Lung microvascular endothelial cell (primary cell): ENCODE measurements at places on chromosomes 6 and 20. TPM values are rescaled to one million over a fixed set of nuclear protein-coding genes. Genes with fewer than 3 reads are reported as not detected.

SPATA25 gene
- 0.44 and 0.79 TPM in 2 replicates for total RNA-seq

PRRT1 gene
- total RNA-seq, result 0.20 TPM in 1 of 2 replicates, not detected in the other

UBE2C gene
- total RNA-seq, result 4.2 and 10.7 TPM in 2 replicates

REM1 gene
- total RNA-seq, result under 0.01 TPM in 1 of 2 replicates, not detected in the other

ARMH2 gene
- not detected in 2 replicates for total RNA-seq

OPRL1 gene
- 1.7 and 3.0 TPM in 2 replicates for total RNA-seq

BTN1A1 gene
- total RNA-seq, result not detected in 2 replicates

HDAC2 gene
- 40.3 and 48.0 TPM in 2 replicates for total RNA-seq

CST5 gene
- total RNA-seq, result not detected in 2 replicates

TNF gene
- total RNA-seq, result not detected in 2 replicates

ESR1 gene
- under 0.01 TPM in 2 replicates for total RNA-seq

SNAI1 gene
- 1.1 and 1.8 TPM in 2 replicates for total RNA-seq

ZSCAN9 gene
- total RNA-seq, result 6.5 and 10.1 TPM in 2 replicates

GABRR2 gene
- 0.22 and 0.40 TPM in 2 replicates for total RNA-seq

PBOV1 gene
- total RNA-seq, result not detected in 2 replicates

GHRH gene
- total RNA-seq, result not detected in 2 replicates
